Lung (tissue), 17 donors: ENCODE measurements at places on chromosomes 12 and 14.

DNA sequence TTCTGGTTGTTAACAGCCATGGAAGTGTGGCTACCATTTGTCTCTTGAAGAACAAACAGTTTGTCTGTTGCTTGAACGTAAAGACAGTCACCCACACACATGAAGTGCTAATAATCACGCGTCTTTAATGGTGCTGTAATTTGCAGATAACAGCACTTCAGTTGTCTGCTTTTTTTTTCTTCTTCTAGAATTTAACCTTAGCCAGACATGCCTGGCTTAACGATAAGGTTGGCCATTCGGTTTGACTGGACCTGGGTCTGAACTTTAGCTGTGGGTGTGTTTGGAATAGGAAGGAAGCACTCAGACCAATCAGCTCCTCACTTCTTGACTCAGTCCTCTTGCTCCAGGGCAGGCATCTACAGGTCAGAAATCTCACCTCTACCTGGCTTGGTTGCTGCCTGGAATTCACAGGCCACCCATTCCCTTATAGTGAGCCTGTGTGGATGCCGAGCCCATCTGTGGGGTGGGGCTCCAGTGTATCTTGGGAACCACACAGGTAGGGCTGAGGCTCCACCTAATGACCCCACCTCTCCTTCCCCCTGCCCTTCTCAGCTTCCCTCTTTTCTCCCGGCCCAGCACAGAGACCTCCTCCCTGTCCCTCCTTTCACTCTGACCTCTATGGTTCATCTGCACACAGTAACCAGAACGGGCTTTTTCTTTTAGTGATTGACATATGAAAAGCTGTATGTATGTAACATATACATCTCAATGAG lies 246.4 kb upstream of the PWP1 start:
- DNase-seq = no peak

DNA sequence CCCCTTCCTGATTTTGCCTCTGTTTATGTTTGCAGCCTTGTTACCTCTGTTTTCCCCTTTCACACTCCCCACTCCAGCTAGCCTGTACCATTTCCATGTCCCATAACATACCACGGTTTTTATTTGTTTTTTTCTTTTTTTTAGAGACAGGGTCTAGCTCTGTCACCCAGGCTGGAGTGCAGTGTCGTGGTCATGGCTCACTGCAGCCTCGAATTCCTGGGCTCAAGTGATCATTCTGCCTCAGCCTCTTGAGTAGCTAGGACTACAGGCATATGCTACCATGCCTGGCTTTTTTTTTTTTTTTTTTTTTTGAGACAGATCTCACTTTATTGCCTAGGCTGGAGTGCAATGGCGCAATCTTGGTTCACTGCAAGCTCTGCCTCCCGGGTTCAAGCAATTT lies 18.4 kb upstream of the SAMD4A start:
- DNase-seq = no peak

GRCh38 chr12:94560431-94561221 lies 89.7 kb downstream of the TMCC3 start:
- no peak for DNase-seq

- no peak for DNase-seq
Observed at GRCh38 chr14:95526483-95527386, 8.1 kb upstream of the GLRX5 start.

- peak; percentile 91 for DNase-seq
Observed at GRCh38 chr12:97548931-97549330, 86.3 kb downstream of the RMST start.

DNA sequence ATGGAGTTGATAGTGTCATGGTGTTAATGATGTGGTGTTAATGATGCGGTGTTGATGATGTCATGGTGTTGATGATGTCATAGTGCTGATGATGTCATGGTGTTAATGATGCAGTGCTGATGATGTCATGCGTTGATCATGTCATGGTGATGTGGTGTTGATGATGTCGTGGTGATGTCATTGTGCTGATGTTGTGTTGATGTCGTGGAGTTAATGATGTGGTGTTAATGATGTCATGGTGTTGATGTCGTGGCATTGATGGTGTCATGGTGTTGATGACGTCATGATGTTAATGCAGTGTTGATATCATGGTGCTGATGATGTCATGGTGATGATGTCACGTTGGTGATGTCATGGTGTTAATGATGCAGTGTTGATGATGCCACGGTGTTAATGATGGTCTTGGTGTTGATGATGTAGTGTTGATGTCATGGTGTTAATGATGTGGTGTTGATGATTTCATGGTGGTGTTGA lies 49.1 kb upstream of the RIMBP2 start:
- DNase-seq = peak; percentile 40

- DNase-seq = no peak
Observed at GRCh38 chr14:76212242-76212641, 60.5 kb downstream of the GPATCH2L start.

- peak; percentile 37 for DNase-seq
Observed at GRCh38 chr12:119005913-119006312, 24.6 kb downstream of the SRRM4 start.

GRCh38 chr12:49294804-49295081 lies 204 bp upstream of the PRPH start:
- no peak for DNase-seq

GRCh38 chr12:11879306-11879705 lies 191.4 kb upstream of the BCL2L14 start:
- no peak for DNase-seq

DNA sequence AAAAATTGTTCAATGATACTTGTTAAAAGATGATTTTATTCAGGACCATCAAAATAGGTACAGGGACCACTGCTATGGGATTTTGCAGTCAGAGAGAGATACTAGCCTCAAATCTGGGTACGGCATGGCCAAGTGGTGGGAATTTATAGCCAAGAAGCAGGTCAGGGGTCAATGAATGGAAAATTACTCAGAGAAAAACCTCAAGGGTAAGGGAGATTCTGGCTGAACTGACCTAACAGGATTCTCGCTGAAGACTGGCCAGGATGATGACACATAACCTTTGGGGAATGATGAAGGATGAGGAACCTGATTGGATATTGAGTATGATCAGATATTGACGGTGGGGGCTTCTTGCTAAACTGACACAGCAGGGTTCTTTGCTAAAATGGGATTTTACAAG lies 32.7 kb downstream of the DEPDC4 start:
- DNase-seq = no peak

GRCh38 chr14:39395555-39396254 lies 36.5 kb downstream of the FBXO33 start:
- no peak for DNase-seq

DNA sequence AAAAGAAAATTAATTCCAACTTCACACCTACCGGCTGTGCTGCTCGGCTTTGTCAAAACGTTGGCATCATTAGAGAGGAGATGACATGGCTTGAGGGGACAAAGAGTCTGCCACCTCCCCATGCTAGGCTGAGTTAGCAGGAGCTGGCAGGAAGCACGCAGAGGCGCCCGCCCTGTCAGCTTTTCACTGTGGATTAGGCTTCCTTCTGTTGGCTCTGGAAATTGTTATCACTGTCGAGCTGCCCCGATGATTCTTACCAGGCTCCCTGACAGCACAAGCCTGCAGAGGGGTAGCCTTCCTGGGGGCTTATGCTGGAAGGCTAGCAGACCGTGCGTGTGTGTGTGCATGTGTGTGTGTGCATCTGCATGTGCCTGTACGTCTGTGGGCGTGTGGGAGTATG lies 490.9 kb upstream of the TBX3 start:
- peak; percentile 55 for DNase-seq

GRCh38 chr12:89529738-89530137 lies 3.9 kb upstream of the POC1B start:
- DNase-seq = peak; percentile 84

DNA sequence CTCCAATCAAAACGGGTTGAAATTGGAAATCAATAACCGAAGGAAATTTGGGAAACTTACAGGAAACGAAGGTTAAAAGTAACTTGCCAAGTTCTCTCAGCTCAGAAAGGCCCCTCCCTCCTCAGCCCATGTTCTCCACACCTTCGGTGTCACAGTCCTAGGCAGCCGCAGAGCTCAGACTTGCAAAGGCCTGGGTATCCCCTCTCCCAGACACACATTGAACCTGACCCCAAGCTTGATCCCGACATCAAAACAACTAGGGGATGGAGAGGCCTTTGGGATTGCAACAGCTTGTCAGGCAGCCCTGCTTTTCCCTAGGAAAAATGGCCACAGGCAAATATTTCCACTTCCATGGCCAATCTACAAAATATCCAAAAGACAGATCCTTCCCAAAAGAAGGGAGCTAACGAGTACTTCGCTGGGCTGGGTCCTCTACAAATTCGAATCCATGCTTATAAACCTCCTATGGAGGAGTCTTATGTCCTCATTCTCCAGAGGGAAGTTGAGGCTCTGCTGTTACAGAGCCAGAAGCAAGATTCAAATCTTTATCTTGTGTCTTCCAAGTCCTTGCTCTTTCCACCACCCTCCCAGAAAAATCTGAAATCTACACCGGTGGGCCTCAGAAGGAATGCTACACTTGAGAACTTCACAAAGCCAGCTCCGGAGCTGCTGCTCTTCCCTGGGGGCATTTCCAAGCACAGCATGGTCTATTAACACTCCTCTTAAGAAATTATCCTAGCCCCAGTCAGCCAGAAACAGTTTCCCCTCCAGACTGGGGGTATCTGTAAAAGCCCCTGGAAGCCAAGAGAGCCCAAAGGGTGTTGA lies 35.7 kb upstream of the PNMA1 start:
- DNase-seq = peak; percentile 13

DNA sequence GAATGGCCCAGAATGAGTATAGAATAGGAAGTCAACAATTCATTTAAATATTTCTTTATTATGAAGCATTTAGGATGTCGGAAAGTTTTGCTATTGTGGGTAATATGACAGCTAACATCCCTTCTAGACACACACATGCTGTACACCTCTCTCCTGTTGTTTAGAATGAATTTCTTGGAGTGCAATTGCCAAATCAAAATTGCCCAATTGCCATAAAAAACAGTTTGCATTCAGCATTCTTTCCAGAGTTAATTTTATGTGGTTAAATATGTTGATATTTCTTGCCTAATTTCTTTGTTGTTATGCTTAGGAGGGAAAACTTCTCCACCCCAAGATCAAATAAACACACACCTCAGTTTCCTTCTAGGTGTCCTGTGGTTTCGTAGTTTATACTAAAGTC lies 16.9 kb upstream of the SMCO2 start:
- DNase-seq = no peak

GRCh38 chr12:100168562-100168961 lies 25.9 kb upstream of the BLTP3B start:
- DNase-seq = no peak

DNA sequence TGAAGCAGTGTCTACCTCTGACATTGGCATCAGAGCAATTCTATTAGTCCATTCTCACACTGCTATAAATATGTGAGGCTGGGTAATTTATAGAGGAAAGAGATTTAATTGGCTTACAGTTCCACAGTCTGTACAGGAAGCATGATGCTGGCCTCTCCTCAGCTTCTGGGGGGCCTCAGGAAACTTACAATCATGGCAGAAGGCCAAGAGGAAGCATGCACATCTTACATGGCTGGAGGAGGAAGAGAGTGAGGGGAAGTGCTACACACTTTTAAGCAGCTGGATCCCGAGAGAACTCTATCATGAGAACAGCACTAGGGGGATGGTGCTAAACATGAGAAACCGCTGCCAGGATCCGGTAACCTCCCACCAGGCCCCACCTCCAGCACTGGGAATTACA lies 25.7 kb upstream of the SEL1L start:
- DNase-seq = no peak

DNA sequence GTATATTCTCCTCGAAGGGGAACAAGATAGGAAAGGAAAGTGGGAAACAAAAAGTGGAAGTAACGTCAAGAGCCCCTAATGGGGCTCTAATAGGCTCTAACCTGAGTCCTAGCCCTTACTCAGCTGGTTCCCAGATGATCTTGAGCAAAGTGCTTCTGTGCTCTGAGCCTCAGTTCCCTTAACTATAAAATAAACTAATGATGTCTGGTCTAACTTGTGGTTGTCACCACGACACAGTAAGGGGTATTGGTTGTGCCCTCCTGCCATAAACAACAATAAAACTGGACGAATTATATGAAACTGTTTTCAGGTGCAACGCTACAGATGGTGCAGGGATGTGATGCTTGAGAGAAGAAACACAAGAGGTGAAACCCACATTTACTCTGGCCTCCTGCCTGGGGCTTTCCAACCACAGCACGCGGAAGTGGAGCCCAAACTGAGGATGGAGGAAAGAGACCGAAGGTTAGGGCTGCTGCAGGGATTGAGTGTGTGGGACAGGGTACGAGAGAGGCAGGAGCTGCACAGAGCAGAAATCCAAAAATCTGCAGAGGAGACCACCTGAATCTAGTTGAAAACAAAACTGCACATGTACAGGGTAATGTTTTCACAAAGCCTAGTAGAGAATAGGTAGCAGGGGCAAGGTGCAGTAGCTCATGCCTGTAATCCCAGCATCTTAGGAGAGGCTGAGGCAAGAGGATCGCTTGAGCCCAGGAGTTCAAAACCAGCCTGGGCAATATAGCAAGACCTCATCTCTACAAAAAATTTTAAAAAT lies 45.6 kb upstream of the BCL2L14 start:
- no peak for DNase-seq

- no peak for DNase-seq
Observed at GRCh38 chr14:95039259-95039992, 117.9 kb downstream of the DICER1 start.

DNA sequence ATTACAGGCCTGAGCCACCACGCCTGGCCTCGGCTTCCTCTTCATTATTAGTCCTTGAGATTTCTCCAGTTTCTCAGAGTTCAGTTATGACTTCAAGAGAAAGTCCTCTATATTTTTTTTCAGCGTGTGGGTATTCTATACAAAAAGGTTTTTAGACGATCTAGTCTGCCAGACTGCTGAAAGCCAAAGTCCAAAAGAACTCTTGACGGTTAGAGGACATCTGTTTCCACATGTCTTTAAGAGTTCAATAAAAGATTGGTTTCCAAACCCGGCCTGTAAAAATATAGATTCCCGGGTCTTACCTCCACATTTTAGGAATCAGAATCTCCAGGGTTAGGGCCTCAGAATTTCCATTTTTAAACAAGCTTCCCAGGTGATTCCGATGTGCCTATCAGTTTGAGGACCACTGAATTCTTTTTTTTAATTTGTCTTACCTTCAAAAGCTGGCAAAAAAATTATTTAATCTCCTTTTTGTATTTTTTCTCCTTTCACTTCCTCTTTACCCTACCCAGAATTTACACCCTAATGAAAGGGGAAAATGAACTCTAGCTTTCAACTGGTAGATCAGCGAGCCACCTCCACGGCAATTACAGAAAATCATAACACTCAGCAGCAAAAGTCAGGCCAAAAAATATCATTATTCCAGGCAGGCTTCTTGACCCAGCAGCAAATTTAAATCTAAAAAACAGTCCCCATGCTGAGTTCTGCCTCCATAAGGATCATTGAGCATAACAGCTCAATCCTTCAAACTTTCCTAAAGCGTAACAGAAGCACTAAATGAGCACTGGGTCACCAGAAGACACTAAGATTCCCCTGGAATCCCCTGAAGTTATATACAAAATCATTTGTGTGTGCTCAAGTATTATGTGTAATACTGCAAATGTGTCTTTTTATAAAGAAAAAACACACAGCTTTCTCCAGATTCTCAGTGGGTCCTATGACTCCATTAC lies 8.7 kb downstream of the NT5DC3 start:
- DNase-seq = peak; percentile 82

GRCh38 chr14:92223025-92223424 lies 99.9 kb upstream of the SLC24A4 start:
- peak; percentile 7 for DNase-seq
